ENCODE measurements at places on chromosomes 5 and 9. TPM values are rescaled to one million over a fixed set of nuclear protein-coding genes. Genes with fewer than 3 reads are reported as not detected.
A peak's percentile ranks its signal among the peaks of the same experiment; 100 is the strongest.

ZNF462 gene
- 0.37 TPM for total RNA-seq

GRCh38 chr5:40689438-40689837 is 9.7 kb downstream of the PTGER4 start:
- peak; percentile 78 for DNase-seq

GRCh38 chr9:105050296-105050695 is 122.3 kb upstream of the ABCA1 start:
- DNase-seq = no peak

- no peak for DNase-seq
These were observed 267.0 kb upstream of the NUDT12 start for GRCh38 chr5:103829585-103829984.

DNA sequence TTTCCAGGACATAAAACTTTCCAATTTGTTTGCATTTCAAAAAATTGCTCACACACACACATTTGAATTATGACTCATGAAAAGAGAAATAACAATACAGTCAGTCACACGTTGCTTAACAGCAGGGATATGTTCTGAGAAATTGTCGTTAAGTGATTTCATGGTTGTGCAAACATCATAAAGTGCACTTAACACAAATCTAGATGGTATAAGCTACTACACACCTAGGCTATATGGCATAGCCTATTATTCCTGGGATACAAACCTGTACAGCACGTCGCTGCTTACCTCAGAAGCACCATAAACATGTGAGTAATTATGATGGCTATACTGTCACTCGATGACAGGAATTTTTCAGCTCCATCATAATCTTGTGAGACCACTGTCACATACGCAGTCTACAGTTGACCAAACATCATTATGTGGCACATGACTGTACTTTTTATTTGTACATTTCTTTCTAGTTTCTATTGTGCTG is 378.2 kb downstream of the ACTL7B start:
- no peak for DNase-seq
